ENCODE measurements at places on chromosomes 5 and 9.

GRCh38 chr5:83509540-83509939 lies 38.0 kb downstream of the VCAN start:
- no peak for DNase-seq

- DNase-seq, result no peak
Observed at GRCh38 chr5:1058083-1058945, 49.7 kb downstream of the NKD2 start.

GRCh38 chr9:71975833-71976232 lies 64.4 kb downstream of the C9orf85 start:
- no peak for DNase-seq

GRCh38 chr9:89891591-89892304 lies 286.9 kb downstream of the GADD45G start:
- no peak for DNase-seq

DNA sequence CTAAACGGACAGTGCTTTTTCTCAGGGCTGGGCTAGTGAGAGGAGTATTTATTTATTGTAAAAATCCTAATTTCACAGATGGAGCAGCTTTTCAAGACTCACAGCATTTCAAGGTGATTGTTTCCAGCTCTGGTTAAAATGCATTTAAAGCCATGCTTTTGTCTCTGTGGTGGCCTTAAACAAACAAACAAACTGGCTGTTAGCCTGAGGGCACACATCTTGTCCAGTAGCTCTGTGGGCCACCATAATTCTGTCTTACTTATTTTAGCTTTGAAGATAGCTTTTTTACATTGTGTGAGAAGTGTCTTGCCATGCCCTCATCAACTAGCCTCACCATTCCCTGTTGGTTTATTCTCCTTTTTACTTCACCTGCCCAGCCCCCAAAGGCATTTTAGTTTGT lies 218.2 kb downstream of the PSAT1 start:
- DNase-seq, result no peak

DNA sequence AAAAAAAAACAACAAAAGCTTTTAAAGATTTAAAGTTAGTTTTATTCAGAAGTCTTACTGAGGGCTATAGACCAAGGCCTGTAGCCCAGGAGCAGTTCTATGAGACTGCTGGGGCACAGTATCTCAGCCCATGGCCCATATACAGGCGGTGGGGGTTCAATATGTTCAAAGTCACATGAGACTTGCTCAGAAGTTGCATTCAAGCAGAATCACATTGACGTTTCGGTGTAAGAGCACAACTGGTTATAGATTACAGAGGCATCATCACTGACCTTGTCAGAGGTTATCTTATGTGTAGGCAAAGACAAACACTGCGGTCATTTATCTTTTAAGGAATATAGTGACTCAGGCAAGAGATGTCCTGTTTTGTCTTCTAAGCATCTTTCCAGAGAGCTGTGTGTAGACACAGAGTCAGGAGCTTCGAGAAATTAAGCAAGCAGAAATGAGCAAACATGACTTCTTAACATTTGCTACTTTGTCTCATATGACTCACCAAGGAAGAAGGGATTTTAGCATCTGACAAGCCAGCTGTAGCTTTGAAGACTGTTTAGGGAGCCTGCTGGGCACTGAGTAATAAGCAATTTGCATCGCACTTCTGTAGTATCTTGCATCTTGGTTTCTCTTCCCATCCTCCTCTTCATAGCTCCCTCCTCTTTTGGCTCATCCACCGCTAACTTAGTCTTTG lies 12.9 kb upstream of the F2RL1 start:
- DNase-seq, result no peak

DNA sequence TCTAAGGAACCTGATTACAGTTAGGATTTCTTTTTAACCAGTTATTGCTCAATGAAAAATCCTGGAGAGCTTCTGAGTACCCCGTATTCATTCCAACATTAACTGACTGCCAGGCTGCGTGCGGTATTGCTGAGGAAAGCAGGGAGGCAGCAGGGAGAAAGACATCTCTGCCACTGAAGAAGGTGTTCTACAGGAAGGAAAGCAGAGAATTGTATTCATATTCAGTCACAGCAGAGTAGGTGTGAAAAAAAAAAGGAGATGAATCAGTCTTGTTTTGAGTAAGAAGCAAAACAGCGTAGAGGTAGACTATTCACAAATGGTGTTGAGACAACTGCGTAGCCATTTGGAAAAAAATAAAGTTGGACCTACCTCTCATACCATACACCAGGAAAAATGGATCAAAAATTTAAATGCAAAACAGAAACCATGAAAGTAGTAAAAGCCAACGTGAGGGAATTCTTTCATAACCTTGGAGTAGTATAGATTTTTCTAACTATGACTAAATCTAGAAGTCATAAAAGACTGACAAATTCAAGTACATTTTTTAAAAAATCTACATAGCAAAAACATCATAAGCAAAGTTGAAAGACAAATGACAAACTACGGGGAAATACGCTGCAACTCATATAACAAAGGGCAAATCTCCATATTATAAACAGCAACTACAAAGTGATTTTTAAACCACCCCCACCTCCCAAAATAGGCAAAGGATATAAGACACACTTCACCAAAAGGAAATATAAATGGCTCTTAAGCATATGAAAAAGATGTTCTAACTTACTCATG lies 9.9 kb upstream of the NR4A3 start:
- DNase-seq, result no peak

GRCh38 chr5:35230038-35230611 lies at the start of gene PRLR:
TSS of gene PRLR (minus strand) at chr5:35230487. CDS start at chr5:35089620, 140,867 bp downstream.
- DNase-seq, result no peak

DNA sequence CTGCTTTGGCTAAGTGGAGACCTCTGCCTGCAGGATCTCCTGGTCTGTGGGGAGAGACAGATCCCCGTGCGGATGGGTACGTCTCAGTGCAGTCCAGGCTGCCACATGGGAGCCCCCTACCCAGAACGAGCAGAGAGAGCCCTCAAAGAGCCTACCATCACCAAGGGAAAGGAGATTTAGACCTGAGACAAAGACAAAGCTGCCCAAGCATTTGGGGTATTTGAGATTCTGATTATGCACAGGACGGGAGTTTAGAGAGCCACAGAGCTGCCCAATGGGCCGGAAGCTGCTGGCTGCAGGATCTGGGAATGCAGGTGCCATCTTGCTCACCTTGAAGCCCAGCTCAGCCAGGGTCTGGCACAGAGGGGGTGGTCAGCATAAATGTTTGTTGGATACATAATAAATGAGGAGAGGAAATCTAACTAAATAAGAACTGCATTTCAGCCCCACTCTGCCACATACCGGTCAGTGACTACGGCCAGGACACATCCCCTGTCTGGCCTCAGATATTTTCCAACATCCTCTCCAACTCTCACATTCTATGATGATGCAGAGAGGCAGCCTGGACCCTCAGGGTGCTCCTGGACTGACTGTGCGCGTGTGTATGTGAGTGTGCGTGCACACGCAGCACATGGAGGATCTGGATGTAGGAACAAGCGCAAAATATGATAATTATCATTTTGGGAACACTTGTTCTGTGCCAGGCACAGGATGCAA lies 157.8 kb downstream of the FGF18 start:
- DNase-seq, result no peak

DNA sequence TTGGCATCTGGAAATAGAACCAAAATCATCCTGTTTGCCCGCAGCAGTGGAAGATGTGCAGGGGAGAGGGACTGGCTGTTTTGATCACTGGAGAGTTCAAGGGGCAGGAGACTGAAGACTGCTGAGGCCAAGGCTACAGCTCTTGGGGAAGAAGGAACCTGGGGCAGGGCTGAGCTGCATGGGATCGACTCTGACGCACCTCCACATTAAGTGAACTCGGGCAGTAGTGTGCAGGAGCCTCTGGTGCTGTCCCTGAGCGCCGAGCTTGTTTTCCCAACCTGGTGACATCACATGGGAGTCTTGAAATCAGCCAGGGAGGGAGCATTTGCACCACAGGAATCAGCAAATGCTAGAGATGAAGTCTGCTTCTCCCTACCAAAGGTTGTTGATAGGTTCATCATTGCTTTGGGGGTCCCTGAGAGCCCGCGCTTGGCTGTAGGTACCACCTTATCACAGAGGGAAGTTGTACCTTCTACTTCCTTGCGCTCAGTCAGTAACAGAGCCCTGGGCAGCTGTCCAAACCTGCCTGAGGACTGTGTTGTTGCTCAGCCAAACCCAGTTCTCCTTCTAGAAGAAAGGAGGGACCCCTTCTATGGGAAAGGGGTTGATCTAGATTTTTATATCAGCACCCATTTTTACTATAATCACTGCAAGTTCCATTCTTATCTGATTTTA lies 52.3 kb upstream of the CTSL start:
- DNase-seq, result no peak

GRCh38 chr5:14156650-14157492 lies 13.7 kb downstream of the TRIO start:
- DNase-seq, result no peak

DNA sequence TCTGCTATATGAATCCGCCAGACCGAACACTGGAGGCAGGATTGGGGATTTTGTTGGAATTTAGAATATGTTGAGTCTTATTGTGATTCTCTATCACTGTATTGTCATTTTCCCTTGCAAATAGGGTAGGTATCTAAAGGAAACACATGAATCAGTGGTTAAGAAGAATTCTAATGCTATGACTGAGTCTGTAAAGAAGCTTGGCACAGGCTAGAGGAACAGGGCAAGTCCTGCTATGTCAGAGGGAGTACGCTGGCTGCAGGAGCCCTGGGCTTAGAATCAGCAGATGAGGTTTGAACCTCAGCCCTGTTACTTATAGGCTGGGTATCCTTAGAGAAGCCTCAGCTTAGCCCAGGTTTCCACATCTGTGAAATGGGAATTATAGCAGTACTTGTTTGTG lies 198.1 kb downstream of the NR3C1 start:
- DNase-seq, result no peak

DNA sequence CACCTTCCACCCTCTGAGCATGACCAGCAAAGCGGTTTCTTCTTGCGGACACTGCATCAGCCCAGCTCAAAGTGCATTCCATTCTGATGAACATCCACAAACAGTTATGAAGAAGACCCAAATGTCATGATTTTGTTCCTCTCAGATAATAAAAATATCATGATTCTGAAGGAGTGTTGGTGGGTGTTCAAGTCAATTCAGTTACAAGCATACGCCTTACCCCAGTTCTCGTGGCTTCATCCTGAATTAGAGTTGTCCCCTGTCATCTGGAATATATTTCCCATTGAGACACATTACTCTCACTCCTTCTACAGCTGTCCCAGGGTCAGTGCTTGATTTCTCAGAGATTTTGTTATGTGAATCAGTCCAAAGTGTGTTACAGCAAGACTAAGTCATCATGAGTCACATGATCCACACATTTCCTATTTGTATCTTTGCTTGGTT lies 325.4 kb downstream of the RFX3 start:
- DNase-seq, result no peak

- no peak for DNase-seq
Observed at GRCh38 chr5:6446042-6446441, 2.6 kb upstream of the UBE2QL1 start.

GRCh38 chr5:157708866-157709265 lies 22.4 kb upstream of the THG1L start:
- DNase-seq, result no peak

DNA sequence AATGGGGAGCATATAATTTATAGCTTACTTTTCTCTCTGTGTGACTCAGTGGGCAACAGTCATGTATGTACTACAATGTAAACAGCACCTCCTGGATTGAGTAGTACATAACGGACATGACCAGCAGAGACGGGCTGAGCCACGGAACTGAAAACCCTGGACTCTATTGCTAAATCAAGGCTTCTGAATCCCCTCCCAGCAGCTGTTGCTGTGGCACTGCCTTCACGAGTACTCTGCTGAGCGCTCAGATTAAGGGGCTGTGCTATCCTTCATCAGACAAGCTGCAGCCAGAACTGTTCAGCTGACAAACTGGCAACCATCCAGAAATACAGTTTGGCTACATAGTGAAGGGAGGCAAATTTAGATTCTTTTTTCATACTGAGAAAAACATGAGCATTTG lies 131.3 kb upstream of the CCDC180 start:
- no peak for DNase-seq

GRCh38 chr9:99690573-99690972 lies 131.1 kb upstream of the NR4A3 start:
- DNase-seq, result no peak

- no peak for DNase-seq
Observed at GRCh38 chr5:164203581-164204225, 698.3 kb downstream of the MAT2B start.

- no peak for DNase-seq
Observed at GRCh38 chr5:114319821-114320220, 42.0 kb upstream of the KCNN2 start.

DNA sequence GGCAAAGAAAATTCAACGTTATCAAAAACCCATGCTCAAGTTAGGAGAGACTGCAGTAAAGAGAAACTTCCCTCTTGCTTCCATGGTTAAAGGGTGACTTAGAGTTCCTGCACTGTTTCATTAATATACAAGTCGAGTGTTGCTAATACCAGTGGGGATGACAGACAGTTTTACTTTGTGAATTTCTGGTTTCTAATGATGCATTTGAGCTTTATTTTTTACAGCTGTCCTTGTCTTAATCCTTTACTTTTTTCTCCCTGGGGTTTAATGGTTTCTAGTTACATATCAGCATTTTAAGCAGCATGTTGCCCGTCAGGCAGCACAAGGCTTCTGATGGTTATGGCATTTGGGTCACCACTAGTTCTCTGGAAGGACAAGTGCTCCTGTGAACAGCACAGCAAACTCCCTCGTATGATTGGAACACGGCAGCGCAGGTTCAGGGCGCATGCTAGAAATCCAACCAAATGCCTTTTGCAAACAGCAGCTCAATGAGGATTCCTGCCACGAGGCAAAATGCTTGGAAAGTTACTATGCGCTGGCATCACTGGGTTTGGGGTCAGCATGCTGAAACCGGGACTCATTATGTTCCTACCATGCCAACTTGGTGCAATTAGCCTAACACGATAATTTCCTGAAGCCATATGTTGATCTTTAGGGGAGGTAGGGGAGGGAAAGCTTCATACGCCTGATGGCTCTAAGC lies 463.8 kb downstream of the BNC2 start:
- no peak for DNase-seq

- no peak for DNase-seq
Observed at GRCh38 chr5:138661291-138661960, 86.2 kb upstream of the HSPA9 start.

GRCh38 chr9:91903126-91903911 lies 46.7 kb downstream of the ROR2 start:
- no peak for DNase-seq

- no peak for DNase-seq
Observed at GRCh38 chr5:123496892-123497291, 15.1 kb upstream of the CSNK1G3 start.

DNA sequence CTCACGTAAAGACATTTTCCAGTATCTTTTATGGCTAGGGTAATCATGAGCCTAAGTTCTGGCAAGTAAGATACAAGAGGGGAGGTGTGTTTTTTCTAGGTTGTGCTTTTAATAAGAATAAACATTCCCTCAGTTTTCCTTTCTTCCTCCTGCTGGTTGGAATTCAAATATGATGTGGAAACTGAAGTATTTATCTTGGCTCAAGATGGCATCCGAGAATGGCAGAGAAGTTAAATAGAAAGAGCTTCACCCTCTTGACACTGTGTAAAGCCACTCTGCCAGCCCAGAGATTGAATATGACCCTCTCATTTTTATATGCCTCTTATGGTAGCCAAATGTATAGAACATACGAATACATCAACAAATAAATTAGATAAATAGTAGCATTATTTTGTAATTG lies 438.4 kb downstream of the ISL1 start:
- no peak for DNase-seq

- DNase-seq, result no peak
Observed at GRCh38 chr5:148967783-148968182, 95.1 kb downstream of the SH3TC2 start.
